ENCODE measurements at places on chromosomes 3 and 15. TPM values are rescaled to one million over a fixed set of nuclear protein-coding genes. Genes with fewer than 3 reads are reported as not detected.

GOLGA8S gene
- not detected for total RNA-seq

TRAT1 gene
- not detected for total RNA-seq

FGD5 gene
- total RNA-seq = 1.3 TPM

RAB7A gene
- 77.2 TPM for total RNA-seq

FMN1 gene
- total RNA-seq = 0.08 TPM

GAP43 gene
- 5.1 TPM for total RNA-seq

SCG3 gene
- not detected for total RNA-seq

BDH1 gene
- 1.6 TPM for total RNA-seq

ARL8B gene
- total RNA-seq = 46.4 TPM

All from smooth muscle cell of the coronary artery (primary cell).